ENCODE measurements at places on chromosomes 12 and 14.

- no peak for DNase-seq
These were observed 809 bp downstream of the AP1G2 start for GRCh38 chr14:23566778-23567185.

- no peak for DNase-seq
These were observed 97.8 kb downstream of the PLEKHA5 start for GRCh38 chr12:19227190-19227879.

- no peak for DNase-seq
These were observed 14.9 kb upstream of the HSP90B1 start for GRCh38 chr12:103915306-103915705.

- DNase-seq, result no peak
These were observed 19.1 kb downstream of the SLC2A3 start for GRCh38 chr12:7916936-7917335.

DNA sequence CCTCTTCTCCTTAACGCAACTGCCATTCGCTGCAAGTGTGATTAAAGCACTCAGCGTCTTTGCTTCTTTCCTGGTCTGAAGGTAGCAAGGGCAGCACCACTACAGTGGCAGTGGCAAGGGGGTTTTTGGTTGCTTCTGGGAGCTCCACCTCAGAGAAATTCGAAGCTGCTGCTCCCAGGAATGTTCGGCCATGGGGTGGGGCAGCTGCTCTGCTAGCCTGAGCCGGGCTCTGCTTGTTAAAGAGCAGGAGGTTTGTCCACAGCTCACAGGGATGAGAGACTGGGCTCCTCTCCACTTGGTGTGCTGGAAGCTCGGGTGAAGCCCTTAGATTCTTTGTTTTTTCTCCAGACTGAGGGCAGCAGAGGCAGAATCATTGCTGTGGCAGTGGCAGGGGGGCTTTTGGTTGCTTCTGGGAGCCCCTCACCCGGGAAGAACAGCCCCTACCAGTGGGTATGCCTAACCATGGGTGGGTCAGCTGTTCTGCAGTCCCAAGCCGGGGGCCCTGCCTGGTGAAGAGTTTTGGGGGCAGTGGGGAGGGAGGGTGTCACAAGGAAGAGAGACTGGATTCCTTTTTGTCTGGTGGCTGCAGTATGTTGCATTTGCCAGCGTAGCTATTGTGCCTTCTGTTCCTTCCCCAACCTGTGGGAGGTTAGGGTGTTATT lies 340.2 kb downstream of the AEBP2 start:
- DNase-seq, result no peak

DNA sequence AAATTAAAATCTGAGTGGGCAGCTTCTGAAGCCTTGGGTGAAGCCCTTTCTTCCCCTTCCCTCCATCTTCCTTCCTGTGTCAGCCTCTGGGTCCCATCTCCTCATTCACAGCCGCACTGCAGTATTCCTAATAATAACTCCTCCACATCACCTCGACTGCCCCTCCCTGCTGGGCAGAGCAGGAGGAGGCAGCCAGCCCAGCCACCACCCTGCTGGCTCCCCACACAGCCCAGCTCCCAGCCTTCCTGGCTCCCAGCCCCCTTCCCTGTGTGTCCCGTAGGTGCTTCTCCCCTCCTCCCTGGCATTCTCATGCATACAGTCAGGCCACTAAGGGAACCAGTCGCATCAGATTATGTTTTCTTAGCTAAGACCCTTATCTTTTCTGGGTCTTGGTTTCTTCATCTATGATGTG lies 3.7 kb downstream of the IFFO1 start:
- no peak for DNase-seq

GRCh38 chr12:60977966-60978365 lies 1282.2 kb upstream of the USP15 start:
- DNase-seq, result no peak

GRCh38 chr12:28219827-28220226 lies 29.6 kb downstream of the CCDC91 start:
- no peak for DNase-seq

Measured in BJ (cell line).